Activated CD8-positive, alpha-beta memory T cell treated with anti-CD3 and anti-CD28 coated beads for 1 hour (primary cell): ENCODE measurements at places on chromosomes 7 and 10.

GRCh38 chr7:50428911-50429310 is 21.2 kb downstream of the FIGNL1 start:
- DNase-seq, result no peak

- DNase-seq, result no peak
Observed at GRCh38 chr10:124328477-124329220, 90.1 kb downstream of the OAT start.

- no peak for DNase-seq
Observed at GRCh38 chr10:71716426-71716825, 3.2 kb downstream of the C10orf105 start.

DNA sequence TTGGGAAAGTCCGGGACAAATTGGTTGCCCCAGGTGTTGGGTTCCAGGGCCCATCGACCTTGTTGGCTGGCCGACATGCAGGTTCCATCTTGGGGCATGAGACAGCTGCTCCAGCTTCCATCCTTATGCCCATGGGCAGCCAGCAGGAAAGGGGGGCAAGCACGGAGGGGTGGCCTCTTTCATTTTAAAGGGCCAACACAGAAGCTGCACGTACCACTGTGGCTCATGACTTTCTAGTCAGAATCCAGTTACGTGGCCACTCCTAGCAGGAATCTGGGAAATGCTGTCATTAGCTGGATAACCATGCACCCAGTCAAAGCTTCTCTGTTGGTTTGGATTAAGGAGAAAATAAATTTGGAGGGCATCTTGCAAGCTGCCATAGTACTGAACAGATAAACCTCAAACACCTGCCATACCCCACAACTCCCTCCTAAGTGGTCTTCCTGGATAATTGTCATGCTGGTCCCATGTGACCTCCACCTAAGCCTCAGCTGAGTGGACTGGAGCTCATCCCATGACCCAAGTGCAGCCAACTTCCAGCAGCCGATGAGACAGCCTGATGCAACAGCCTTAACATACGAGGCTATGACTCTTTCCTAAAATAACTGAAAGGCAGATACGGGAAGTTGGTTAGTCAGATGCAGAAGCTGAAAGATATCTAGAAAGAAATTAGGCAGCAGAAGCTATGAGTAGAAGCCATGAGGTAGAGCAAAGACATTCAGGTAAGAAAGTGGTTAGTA is 21.4 kb upstream of the GSDME start:
- no peak for DNase-seq

- DNase-seq, result no peak
Observed at GRCh38 chr7:142089035-142089434, 22.5 kb upstream of the MGAM2 start.
